ENCODE measurements at places on chromosomes 3 and 15.

- DNase-seq, result no peak
Observed at GRCh38 chr3:182445576-182445975, 347.7 kb upstream of the ATP11B start.

DNA sequence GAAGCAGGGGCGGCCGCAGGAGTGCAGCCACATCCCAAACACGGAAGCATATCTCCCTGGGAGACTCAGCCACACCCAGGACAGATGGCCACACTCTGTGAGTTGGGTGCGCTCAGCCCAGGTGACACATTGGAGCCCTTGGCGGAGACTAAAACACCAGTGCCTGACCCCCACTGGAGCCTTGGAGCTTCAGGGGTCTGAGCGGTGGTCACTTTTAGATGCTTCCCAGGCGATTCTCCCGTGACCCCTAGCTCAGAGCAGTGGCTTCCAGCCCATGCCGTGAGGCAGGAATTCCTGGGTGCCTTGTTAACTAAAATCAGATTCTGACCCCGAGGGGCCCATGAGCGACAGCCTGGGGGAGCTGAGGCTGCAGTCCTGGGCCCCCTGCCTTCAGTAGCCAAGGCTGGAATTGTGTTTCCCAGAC lies 54.5 kb downstream of the PLXNA1 start:
- no peak for DNase-seq

GRCh38 chr3:196650740-196651311 lies 11.3 kb downstream of the NRROS start:
- DNase-seq, result peak; percentile 97

GRCh38 chr3:264394-265156 lies 68.0 kb downstream of the CHL1 start:
- DNase-seq, result no peak

DNA sequence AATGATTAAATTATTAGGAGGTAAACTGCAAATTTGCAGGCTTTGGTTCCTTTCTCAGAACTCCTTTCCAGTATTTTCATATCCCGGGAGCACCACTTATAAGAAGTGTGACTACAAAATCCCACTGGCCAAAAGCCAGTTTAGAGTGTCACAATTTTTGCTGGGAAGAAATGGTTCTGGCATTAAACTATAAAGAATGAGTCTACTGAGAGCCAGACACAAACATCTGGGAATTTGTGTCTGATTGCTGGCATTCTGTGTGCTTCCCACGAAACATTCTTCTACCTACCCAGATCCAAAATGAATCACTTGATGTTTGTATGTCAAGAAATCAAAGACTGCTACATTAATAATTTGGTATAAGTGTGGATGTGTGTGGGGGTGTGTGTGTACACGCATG lies 82.8 kb downstream of the DUT start:
- DNase-seq, result no peak

- DNase-seq, result peak; percentile 88
Observed at GRCh38 chr3:62318752-62319569, 54.4 kb downstream of the FEZF2 start.

DNA sequence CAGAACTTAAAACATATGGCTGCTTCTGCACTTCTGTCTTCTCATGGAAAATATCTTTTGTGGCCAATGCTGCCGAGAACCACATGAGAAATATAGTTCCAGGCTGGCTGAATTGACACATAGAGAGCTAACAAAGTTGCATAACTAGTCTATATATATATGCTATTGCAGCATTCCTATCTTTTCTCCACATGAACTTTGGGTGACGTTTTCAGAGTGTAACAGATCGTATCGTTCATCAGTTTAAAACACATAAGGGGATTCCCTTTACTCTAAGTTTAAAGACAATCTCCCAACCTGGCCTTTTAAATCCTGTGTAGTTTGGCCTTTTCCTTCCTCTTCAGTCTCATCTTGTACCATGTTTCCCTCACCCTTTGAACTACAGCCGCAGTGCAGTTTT lies 394.2 kb upstream of the CBLB start:
- DNase-seq, result no peak

DNA sequence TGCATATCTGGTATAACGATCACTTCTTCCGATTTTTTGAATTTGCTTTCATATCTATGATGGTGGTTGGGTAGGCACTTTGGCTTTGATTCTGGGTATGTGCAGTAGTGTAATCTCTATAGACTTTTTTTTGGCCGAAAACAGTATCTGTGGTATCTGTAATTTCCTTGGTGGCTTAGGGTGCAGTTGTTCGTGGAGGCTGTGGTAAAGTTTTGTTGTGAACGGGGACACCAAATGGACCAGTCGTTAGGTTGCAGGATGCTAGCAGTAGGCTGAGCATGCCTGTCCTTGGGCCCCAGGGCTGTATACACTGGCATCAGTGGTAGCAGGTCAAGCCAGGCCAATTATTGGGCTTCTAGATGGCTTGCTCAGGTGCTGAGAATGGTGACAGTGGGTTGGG lies 55.2 kb downstream of the CCDC66 start:
- no peak for DNase-seq

- DNase-seq, result no peak
Observed at GRCh38 chr15:62950462-62950931, 92.0 kb upstream of the TPM1 start.

GRCh38 chr15:31046759-31047359 lies 54.7 kb downstream of the TRPM1 start:
- DNase-seq, result no peak

DNA sequence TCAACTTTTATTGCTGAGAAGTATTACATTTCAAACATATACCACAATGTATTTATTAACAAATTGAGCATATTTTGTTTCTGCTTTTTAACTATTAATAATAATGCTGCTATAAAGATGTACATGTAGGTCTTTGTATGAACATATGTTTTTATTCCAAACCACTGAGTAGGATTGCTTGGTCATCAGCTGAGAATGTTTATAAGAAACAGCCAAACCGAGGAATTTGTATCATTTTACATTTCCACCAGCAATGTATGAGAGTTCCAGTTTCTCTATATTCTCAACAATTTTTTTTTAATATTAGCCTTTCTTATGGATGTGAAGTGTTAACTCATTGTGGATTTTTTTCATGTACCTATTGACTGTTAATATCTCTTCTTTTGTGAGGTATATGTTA lies 119.5 kb upstream of the MDFIC2 start:
- DNase-seq, result no peak

GRCh38 chr3:59753808-59754450 lies 704.1 kb upstream of the CFAP20DC start:
- DNase-seq, result no peak

- no peak for DNase-seq
Observed at GRCh38 chr3:114582929-114583328, 289.1 kb downstream of the TIGIT start.

DNA sequence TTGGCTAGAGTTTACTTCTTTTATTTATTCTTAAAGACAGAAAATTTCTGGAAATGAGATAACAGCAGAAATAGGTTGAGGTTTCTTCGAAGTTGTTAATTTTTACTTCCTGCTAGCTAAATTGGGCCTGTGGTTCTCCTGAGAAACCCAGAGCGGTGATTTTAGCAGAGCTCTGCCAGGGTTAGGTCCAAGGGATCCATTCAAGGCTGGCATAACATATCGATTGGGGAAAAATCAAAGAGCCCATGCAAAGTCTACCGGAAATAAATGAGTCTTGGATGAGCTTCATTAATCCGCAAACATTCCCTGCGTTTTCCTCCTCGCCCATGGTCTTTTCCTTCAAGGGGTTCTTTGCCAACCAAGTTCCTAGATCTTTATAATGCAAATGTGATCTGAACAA lies 30.8 kb upstream of the MASP1 start:
- DNase-seq, result no peak

DNA sequence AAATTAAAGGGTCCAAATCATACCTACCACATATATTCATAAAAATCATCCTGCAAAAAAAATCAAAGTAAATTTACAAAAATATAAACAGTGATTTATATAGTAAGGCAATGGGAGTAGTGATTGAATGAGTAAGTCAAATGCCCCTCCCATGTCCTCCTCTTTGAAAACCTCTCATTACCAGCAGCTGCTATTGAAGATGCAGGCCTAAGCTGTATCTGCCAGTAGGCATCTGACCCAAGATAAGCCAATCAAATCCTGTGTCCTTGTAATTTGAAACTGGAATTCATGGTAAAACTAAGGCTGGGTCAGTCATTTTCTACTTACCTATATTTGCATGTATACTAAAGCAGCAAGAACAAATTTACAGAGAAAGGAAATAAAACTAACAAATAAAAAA lies 60.4 kb upstream of the POU1F1 start:
- no peak for DNase-seq

GRCh38 chr3:31839144-31839917 lies 141.7 kb downstream of the OSBPL10 start:
- no peak for DNase-seq

- no peak for DNase-seq
Observed at GRCh38 chr15:71709808-71710418, 100.4 kb upstream of the NR2E3 start.

- no peak for DNase-seq
Observed at GRCh38 chr3:31696009-31696297, 163.2 kb downstream of the STT3B start.

DNA sequence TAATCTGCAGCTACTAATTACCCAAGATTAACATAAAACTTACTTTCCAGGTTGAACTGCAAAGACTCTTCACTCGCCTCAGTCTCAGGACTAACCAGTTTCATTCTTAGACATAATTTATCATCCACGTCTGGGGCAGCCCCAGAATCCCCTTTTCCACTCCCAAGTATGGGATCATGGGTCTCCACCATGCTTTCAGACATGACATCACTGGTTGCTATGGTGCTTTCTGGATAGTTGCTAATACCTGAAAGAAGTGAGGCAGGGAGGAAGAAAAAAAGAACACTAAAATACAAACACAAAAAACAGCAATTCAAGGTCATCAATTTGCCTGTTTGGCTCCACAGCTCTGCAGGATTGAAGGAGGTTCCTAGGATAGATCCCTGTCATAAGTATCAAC lies 46.6 kb downstream of the TP53BP1 start:
- no peak for DNase-seq

- DNase-seq, result no peak
Observed at GRCh38 chr3:172915911-172916514, 165.5 kb downstream of the ECT2 start.

DNA sequence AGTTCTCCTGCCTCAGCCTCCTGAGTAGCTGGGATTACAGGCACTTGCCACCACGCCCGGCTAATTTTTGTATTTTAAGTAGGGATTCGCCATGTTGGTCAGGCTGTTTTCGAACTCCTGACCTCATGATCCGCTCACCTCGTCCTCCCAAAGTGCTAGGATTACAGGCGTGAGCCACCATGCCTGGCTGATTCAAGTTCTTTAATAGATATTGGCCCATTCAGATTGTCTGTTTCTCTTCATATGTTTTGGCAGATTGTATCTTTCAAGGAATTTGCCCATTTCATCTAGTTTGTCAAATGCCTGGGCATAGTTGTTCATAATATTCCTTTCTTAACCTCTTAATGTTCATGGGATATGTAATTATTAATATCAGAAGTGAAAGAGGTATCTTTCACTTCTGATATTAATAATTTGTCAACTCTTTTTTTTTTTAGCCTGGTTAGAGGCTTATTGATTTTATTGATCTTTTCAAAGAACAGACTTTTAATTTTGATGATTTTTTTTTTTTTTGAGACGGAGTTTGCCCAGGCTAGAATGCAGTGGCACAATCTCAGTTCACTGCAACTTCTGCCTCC lies 40.2 kb upstream of the ZFAND6 start:
- no peak for DNase-seq

DNA sequence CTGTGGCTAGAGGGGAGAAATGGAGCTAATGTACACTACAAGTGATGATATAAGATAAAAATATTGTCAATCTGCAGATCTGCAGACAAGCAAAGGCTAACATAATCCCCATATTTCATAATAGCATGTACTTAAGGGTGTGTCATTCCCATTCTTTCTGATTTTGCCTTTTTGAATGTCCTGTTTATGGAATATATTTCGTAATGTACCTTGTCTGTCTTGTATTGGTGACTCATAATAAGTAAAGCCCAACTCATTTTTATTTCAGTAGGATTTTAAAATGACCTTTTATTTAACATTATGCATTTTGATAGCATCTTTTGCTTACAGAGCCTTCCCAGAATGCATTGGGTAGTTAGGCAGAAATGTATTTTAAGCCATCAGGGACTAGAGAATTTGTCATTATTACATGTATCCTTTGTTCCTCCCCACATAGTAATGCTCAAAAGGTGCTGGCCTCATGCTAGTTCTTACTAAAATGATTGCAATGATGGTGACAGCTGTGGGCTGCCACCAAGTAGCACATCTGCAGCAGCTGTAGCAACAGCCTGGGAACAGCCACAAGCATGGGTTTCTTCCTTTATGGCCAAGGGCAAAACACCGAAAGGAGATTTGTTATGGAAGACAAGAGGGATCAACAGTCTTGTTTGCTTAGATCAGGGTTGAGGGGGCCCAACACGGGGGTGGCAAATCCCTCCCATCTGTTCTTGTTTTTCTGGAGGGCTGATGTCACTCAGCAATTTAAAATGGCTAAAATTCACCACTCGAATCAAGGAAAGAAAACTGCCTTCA lies 188.5 kb downstream of the CADPS start:
- DNase-seq, result no peak

- peak; percentile 45 for DNase-seq
Observed at GRCh38 chr3:143856252-143856970, 8.1 kb upstream of the SLC9A9 start.

- no peak for DNase-seq
Observed at GRCh38 chr15:27967541-27967940, 131.6 kb downstream of the OCA2 start.

DNA sequence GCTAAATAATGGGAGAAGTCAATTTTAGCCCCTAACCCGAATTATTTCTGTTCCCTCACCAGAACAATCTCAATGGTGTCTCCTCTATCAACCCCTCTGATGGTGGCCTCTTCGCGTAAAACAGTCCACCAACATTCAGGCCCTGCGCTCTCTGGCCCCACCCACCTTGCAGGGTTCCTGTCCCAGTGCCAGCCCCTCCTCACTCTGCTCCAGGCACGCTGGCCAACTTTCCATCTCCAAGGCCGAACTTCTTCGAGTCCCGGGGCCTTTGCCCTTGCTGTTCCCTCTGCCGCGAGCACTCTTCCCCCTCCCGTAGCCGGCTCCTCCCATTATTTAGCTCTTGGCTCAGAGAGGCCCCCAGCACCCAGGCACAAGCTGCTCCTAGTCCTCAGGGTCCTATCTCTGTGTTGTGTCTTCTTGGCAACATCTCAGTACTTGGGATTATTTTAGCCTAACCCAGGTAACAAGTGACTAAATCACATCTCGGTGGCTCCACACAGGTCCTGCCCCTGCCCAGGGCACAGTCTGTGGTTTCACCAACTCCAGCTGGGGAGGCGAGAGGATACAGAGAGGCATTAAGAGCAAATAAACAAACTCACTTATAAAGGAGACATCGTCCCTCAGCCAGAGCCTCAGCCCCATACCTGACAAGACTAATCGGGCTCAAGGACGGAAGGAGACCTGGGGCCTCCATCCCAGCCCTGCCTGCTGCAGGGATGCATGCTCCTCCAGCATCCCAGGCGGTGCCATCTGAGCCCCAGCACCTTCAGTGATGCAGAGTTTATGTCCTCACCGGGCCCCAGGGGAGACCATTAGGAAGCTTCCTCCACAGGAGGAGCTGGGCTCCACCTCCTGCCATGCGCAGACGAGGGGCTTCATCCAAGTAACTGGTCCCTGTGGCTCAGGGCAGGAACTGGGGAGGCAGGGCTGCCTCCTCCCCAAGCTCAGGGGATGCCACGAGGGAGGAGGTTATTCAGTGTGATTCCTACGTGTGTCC lies 19.7 kb upstream of the IQSEC1 start:
- DNase-seq, result no peak

Measured in inflammatory macrophage (primary cell).